Activated CD4-positive, alpha-beta T cell treated with anti-CD3 and anti-CD28 coated beads, Interleukin-2, amount 50 U/mL, for 1 hour (primary cell): ENCODE measurements at places on chromosomes 4 and X.

DNA sequence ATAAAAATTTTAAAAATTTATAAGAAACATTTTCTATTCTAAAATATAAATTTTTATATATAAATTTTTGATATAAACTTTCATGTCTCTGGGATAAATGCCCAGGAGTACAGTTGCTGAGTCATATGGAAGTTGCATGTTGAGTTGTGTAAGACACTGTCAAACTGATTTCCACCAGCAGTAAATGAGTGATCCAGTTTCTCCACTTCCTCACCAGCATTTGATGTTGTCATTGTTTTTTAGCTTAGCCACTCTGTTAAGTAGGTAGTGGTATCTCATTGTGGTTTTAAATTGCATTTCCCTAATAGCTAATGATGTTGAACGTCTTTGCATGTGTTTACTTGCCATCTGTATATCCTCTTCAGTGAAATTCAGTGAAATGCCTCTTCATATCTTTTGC is 66.5 kb downstream of the MAMLD1 start:
- no peak for DNase-seq

DNA sequence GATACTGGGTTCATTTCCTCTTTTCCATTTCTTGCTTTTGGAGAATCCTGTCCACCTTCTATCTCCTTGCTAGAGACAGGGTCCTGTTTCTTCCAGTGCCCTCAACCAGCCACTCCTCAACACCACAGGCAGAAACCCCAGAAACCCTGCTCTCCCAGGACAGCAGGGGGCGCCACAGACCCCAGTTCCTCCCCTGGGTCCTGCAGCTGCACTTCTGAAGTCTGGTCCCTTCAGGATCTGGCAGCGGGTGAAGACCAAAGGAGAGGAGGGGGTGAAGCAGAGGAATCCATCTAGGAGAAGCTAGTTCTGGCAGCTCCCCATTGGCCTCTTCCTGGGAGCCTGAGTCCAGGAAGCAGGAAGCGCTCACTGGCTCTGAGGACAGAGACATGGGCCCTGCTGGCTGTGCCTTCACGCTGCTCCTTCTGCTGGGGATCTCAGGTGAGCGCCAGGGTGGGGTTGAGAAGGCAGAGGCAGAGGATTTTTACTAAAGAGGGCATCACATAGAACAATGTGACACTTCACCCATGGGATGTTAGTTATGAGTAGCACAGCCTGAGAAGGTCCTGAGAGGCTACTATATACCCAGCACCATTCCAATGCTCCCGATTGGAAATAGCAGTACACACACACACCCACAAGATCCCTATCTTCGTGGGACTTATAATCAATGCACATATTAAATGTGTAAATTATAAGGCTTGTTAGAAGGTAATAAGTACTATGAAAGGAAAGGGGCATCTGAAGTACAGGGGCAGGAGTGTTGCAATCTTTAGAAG is at the start of gene PRSS48:
PRSS48 (plus strand) TSS at position 375 of the 776 bp plus-strand sequence; CDS start at position 387, 12 bp downstream.
- peak; percentile 20 for DNase-seq

DNA sequence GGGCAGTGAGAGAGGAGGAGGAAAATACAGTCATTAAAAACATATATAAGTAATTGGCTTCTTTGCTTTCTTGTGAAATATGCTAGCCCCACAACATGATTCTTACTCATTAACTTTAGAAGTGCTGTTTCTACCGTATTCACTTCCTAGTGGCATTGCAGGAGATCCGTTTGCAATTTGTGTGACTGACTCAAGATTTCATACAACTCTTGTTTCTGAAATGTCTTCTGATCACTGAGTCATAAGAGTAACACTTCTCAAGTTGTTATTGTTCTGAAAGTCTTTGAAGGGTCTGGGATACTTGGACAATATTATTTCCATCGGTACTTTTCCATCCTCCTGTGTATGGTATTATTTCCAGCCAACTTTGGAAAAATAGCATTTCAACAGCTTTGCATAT is 310.8 kb downstream of the PACRGL start:
- DNase-seq: no peak

DNA sequence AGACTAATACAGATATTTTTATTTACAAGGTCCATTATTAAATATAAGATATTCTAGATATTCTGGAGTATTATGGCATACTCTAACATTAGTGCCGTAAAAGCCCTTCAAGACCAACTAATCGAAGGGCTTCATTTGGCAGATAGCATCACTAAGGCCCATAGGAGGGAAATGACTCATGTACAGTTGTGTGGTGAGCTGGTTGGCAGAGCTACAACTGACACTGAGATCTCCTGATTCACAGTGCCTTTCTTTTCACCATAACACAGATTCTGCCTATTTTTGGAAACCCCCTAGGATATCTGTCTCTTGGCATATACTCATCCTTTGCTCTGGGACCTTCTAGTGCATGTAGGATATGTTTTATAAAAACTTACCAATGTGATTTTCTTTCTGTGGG is 201.7 kb upstream of the AFF2 start:
- DNase-seq: no peak

DNA sequence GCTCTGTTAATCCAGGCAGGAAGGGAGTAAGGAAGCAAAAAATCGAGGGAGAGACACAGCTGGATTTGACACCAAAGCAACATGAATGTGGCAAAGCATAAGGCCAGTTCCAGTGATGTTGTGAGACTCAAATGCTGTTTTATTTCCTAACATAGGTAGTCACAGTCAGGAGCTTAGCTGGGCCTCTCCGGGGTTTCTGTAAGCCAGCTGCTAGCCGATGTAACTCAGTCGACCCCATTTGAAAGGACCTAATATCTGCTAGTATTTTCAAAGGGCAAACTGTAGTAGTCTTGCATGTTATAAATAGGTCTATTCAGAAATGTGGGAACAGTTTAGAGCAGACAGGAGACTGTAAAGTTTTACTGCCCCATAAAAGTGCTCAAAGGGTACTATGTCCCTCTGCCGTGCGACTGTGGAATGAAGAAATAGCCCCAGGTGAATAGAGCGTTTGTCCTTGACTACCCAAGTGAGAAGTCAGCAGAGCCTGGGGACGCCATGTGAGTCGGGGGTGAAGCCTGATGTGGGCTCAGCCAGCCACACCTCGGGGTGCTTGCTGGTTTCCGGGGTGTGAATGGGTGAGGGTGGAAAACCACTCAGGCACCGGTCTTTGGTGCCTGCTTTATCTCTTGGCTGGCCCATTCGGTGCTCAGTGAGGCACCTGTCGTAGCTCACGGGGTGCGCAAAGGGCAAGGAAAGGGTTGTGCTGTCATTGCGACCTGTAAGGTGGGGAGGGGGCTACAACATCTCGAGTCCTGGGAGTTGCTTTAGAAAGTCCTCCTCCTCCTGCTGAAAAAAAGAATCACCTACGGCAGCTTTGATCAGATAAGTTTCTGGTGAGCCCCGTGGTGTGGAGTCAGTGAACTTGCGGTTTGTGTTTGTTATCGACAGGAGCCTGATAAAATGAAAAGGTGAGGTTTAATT is 745 bp downstream of the TRIM2 start:
- DNase-seq: peak; percentile 43

DNA sequence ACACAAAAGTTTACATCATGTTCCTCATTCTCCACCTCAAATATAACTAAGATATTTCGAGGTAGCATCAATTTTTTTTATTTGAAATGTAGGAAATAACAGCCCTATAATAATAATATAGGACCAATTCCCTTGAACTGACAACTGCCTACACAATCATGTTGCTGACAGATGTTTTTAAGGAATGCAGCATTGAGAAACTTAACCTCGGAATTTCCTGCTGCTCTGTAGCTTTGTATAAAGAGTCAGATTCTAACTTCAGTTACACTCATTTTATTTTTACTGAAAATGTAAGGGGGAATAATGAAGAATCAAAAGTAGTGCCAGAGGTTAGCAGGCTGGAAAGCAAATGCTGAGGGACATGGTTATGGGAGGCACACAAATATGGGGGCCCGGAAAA is 235.8 kb downstream of the RBMX2 start:
- DNase-seq: no peak

DNA sequence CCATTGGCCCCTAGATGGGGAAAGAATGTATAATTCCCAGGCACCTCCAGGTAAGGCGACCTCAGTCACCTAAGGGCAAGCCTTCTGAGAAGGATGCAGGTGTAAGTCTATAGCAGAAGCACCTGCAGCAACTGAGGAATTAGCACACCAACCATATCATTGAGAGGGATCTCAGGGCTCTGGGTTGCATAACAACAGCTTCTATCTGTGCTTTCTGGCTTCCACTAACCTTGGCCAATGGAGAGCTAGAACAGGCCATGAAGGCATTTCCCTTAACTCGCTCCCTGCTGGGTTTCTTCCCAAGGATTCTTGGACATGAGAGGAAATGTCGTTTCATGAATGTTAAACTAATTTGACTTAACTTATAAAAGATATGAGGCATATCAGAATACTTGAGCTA is 177.8 kb upstream of the GK2 start:
- DNase-seq: no peak

- no peak for DNase-seq
Measured at GRCh38 chr4:13201241-13201640, 282.9 kb downstream of the RAB28 start.

DNA sequence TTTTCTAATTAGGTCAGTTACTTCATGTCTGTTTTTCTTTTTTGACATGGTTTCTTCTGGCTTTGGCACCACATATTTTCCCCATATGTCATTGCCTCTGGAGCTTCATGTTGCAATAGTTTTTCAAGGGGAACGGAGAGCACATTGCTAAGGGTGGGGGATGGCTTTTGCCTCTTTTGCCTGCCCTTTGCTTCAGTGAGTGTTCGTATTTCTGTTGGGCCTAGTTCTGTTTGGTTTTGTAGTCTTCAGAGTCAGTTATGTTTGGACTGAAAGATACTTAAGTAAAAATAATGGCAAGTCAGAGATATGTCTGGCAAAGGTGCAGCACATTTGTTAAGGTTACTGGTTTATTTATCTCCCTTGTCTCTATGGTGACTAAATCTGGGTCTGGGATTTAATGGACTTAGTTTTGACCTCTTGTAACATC is 29.1 kb downstream of the FHL1 start:
- no peak for DNase-seq

- no peak for DNase-seq
Measured at GRCh38 chr4:154617820-154618317, 5.4 kb upstream of the FGG start.

DNA sequence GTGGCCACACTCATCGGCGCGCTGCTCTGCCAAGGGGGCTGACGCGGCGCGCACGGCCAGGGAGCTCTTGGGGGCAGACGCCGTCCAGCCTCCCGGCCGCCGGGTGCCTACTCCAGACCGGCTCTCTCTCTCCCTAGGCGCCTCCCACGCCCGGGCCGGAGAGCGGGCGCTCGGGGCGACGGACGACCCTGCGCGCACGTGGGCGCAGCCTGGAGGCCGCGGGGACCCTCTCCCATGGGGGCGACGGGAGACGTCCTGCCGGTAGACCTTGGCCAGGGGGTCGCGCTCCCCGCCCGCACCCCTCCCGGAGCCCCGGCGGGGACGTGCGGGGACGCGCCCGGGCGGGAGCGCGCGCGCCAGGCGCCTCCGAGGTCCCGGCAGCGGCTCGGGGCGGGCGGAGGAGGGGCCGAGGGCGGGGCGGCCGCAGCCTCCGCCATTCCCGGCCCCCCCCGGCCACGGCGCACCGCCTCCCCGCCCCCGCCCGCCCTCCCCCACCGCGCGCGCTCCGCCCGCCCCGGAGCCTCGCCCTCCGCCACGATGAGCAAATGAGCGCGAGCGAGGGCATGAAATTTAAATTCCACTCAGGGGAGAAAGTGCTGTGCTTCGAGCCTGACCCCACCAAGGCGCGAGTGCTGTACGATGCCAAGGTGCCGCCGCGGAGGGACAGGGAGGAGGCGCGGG is at the start of gene MSL3:
MSL3 (plus strand) TSS at position 519 of the 681 bp plus-strand sequence; CDS start at position 546, 27 bp downstream.
- DNase-seq: peak; percentile 53

GRCh38 chrX:69298466-69299140 is 133.3 kb upstream of the PJA1 start:
- no peak for DNase-seq
